Activated naive CD4-positive, alpha-beta T cell (primary cell): ENCODE measurements at places on chromosomes 3 and 15.

DNA sequence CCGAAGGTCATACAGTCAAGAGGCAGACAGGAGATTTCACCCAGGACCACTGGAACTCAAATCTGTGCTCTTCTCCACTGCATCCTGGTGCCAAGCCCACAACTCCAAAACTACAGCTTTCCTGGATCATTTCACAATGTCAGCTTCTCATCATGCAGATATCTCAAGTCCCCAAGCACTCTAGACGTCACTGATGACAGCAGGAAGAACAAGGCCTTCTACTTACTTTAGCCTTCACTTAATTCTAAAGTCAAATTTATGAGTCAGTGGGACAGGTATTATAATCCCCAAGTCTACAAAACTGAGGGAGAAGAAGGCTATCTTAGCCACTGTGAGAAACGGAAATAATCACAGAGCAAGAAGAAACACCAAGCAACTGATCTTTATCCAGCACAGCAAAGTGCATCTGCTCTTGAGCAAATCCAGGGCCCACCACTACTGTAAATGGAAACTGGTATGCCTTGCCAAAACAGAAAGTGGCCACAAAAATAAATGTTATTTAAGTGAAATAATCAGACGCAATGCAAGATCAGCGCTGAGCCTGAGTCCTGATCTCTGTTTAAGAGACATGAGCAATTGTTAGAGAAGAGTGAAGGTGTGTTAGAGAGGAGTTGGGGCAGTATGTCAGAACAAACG lies 928 bp downstream of the RAD18 start:
- DNase-seq, result no peak

GRCh38 chr3:65619451-65619881 lies 419.3 kb downstream of the MAGI1 start:
- DNase-seq, result no peak

GRCh38 chr3:13827256-13827655 lies 52.6 kb downstream of the WNT7A start:
- no peak for DNase-seq

DNA sequence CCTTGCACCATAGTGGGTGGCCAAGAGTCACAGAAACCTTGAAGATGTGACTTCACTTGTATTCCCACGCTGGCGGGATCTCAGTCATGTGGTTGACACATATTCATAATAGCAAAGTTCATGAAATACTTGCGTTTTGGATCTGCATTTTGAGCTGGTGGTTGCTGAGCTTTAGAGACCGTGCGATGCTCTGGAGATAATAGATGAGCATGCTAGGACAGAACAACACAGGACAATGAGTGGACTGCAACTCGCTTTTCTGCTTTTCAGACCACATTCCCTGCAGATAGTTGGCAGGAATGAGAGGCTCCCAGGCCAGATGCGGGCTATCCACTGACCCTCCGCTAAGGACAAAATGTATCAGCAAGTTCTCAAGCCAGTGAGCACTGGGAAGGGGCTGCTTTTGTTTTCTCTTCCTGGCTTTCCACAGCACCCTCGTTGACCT lies 13.8 kb upstream of the STARD5 start:
- DNase-seq, result no peak

GRCh38 chr3:72340476-72341379 lies 507.5 kb downstream of the SHQ1 start:
- DNase-seq, result no peak

DNA sequence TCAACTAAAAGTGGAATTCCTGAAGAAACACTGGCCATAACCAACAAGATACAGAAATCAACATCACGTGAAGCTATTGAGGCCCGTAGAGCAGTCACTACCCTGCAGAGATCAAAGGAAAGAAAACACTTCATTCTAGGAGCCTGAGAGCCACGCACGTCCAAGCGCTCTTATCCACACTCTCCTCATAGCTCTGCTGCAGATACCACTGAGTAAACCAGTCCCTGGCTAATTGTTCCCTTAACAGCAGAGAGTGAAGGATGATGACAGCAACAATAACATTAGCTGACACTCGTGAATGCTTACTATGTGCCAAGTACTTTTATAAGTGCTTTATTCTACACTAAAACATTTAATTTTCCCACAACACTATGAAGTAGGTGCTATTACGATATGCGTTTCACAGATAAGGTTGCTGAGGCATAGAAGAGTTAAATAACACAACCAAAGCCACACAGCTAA lies 271.0 kb upstream of the GADL1 start:
- no peak for DNase-seq

- no peak for DNase-seq
Measured at GRCh38 chr3:11187681-11188080, 33.4 kb downstream of the HRH1 start.

DNA sequence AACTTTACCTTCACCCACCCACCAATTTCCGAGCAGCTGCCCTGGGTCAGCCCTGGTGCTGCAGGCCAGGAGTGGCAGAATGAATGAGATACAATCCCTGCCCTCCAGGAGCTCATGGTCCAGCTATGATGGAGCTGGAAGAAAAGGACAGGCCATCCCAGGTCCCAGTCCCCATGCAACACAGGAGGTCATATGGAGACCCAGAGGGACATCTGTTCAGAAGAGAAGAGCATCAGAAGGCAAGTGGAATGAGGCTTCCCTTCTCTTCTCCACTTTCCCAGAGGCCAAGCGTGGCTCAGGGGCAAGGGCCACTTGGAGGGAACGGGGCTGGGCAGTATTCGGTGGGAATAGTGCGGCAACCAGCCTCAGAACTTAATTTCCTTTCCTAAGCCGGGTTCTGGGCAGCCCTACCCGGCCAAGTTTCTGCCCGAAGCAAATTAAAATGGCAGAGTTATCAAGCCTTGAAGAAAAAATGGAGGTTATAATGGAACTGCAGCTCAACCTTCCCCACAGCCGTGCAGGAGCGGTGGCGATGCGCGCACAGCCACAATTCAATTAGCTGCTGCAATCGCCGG lies 35.9 kb downstream of the TLE3 start:
- no peak for DNase-seq

DNA sequence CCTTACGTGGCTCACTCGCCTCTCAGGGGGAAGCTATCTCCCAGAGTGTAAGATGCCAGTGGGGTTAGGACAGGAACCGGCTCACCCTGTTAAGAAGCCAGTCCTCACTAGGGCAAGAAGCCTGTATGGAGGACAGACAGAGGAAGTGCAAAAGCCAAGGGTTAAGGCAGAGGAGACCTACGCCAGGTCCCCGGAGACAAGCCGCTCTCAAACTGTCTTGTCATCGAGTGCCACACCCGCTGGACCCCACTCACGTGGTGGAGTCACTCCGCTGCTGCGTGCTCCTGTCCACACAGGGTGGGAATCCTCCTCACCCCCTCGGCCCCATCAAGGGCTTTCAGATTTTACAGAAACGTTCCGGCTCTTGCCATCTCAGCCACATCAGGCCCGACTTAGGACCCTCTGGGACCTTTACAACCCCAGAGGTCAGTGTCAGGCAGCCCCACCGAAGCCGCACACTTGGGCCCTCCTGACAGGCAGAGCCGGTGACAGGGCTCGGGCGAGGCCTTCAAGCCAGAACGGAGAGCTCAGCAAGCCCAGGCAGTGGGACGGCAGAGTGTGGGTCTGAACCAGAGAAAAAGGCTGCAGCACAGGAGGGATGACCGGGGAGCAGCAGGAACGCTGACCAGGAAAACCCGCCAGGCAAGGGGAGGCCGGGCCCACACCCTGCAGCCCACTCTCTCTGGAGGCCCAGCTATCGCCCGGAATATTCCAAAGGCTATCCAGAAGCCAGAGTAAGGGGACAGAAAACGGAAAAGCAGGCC lies 61.7 kb downstream of the XXYLT1 start:
- DNase-seq, result no peak

DNA sequence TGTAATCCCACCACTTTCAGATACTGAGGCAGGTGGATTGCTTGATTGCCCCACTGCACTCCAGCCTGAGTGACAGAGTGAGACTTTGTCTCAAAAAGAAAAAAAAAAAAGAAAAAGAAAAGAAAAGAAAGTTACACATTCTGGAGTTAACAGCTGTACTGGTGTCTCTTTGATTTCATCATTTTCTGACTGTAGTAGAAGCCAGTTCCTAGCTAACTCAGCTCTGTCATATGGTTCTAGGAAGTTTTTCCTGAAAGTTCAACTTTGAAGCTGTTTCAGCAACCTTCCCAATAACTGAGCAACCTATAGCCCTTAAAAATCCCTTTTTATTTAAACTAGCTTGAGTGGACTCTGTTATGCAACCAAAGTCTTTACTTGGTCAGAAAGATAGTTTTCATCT lies 104.6 kb upstream of the STRIT1 start:
- DNase-seq, result no peak

DNA sequence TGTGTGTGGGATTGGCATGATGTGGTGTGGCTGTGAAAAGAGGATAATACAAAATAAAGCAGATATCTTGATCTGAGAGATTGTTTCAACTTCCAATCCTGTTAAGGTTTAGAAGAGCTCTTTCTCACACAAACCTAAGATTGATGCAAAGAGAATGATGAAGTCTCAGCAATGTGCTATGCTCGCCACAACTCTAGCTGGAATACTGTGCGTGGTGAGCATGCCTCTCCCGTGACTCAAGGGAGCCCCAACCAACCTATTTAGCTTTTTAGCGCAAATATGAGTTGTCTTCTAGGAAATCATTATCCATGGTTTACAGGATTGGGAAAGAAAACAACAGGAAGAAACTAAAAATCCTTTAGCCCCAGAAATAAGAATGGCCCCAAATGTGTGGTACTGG lies 28.5 kb downstream of the BTLA start:
- DNase-seq, result no peak

- no peak for DNase-seq
Measured at GRCh38 chr3:129577925-129578786, 28.3 kb downstream of the PLXND1 start.

DNA sequence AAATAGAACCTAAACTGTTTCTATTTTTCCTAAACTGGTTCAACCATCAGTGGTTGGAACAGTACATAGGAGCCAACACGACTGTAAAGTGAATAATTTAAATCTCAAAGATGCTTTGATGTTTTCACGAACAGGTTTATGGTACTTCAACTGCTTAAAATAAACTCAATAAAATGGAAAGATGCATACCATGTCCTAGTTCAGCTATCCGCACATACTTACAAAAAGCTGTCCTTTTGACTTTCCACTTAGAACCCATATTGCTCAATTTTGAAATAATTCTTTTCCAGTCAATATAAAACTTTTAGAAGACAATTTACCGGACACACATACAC lies 902 bp downstream of the CMTM6 start:
- no peak for DNase-seq

DNA sequence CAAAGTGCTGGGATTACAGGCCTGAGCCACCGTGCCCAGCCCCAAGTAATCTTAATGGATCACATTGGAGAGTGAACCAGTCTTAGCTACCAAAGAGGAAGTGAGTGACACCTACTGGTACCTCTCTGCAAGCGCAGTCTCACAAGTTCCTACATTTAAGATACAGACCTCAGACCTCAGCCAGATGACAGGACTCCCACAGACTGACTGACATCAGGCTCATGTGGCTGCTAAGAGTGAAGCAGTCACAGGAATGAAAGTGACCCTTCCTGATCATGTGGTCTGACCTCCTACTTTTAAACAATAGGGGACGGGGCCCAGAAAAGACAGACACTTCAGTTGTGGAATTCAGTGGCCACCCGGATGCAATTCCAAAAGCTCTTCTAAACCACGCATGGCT lies 36.3 kb upstream of the GNB5 start:
- no peak for DNase-seq

GRCh38 chr3:61035573-61035972 lies 215.7 kb downstream of the FHIT start:
- no peak for DNase-seq

DNA sequence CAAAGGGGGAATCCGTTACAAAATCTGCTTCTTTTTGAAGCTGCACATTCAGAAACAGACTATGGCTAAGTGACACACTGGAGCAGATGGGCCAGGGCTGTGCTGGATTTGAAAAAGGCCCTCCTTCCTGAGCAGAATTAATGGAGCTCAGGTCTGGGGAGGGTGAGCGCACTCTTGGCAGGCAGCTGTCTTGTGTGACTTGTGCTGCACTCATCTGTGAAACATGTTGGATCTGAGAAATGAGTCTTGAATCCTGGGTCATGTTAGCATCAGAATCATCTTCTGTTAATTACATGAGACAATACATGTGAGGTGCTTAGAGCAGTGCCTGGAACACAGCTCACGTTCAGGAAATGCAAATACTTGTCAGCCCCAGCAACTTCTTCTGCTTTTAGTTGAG lies 219.6 kb downstream of the THSD4 start:
- DNase-seq, result no peak

DNA sequence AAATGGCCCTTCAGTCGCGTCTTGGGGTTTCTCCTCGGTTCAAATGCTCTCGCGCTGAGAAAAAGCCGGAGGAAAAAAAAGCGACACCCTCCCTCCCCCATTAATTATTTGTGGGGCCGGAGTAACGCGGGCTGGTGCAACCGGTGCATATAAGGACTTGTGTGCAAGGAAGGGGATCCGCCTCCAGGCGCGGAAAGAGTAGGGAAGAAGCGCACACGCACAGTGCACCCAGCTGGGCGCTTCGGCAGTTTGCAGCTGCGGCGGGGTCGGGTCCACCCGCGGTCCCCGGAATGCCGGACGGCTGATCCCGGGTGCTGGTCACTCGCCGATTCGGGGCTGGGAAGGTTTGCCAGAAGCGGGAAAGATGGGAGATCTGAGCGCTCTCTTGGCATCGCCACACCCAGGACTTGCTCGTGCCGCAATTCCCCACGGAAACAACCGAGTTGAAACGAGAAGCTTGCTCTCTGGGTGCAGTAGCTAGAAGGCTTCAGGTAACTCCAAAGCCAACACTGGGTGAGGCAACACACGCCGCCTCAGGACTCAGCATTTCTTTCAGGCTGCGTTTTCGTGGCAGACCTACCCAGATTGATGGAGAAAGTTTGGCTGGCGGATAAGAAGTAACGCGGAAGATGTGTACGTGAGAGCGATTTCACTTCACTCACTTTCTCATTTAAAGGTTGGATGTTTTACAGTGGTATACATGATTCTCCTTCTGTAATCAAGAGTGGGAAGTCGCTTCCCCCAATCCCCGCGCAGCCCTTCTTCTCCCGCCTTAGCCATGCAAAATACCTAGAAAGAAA lies 720 bp upstream of the TNIK start:
- DNase-seq, result no peak

GRCh38 chr3:47636921-47637320 lies 58.3 kb upstream of the CSPG5 start:
- DNase-seq, result no peak

GRCh38 chr3:70180664-70181063 lies 131.8 kb downstream of the MDFIC2 start:
- DNase-seq, result no peak
